ENCODE measurements at places on chromosomes 5 and 9.

GRCh38 chr5:36691226-36691625 is 84.8 kb downstream of the SLC1A3 start:
- DNase-seq: no peak

- DNase-seq: no peak
These were observed 214.9 kb downstream of the ADAMTSL1 start for GRCh38 chr9:18688581-18689565.

GRCh38 chr9:127767410-127767809 is 11.1 kb downstream of the SH2D3C start:
- no peak for DNase-seq

GRCh38 chr9:69494208-69494607 is 169.2 kb downstream of the ENTREP1 start:
- no peak for DNase-seq

DNA sequence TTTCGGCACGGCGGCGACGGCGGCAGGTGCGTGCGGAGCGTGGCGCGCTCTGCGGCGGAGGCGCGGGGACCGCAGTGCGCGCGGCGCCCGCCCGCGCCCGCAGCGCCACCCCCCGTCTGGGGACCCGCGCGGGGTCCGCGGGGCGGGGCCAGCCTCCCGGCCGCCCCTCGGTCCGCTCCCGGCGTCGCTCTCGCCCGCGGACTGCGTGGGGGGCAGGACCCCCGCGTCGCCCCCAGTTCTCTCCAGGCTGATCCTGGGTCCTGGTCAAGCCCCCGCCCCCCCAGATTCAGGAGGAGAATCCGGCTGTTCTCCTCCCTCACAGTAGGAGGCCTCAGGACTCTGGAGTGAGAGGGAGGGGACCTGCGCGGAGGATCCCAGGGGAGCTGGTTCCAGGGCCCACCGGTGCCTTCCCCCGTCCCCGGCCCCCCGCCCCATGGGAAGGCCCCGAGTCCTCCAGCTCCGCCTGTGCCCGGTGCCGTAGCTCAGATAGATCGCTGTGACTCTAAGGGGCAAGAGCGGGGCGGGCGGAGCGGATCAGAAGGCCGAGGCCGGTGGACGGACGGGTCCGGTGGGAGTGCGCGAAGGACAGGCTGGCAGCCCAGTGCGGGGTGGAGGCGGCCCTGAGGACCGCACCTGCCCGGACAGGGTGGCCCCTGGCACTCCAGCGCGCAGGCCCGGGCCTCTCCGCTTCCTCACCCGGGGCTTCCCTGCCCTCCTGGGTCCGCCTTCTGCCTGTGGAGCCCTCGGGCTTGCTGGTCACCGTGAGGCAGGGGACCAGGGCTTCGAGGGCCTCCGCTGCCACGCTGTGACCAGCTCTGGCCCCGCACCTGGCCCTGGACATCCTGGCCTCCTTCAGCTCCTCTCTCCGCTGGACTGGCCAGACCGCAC is at the start of gene RNF208:
TSS of gene RNF208 (minus strand) at position 51 of the 888 bp plus-strand sequence. CDS start 1,028 bp downstream, outside the sequence.
- DNase-seq: no peak

GRCh38 chr5:99379187-99379586 is 450.4 kb upstream of the CHD1 start:
- DNase-seq: no peak
